ENCODE measurements at places on chromosomes 11 and 22.

- no peaks in the 10 kb centered on the region for H3K27me3 ChIP-seq
- H3K4me3 ChIP-seq = no peak overlapping the region
- no peak for DNase-seq
- H3K4me1 ChIP-seq = peaks cover 27% of the 10 kb centered on the region
- H3K36me3 ChIP-seq = no peaks in the 10 kb centered on the region
Measured at GRCh38 chr11:34595391-34595790, 25.5 kb upstream of the EHF start.

DNA sequence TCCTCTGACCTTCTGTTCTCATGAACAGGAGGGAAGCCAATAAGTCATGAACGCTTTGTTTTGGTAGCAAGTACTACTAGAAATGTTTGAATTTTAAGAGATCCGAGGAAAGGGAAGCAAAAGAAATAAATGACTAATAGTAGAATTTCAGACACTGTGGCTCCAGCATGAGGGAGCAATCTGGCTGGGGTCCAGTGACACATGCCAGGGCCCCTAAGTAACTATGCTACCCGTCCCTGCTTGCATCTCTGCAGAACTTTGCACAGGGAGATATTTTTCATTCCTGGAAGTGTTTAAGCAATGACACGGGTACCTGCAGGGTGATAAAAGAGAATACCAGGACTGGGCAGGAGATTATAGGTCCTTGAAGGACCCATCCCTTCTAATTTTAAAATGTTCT lies 7.3 kb upstream of the ADAMTS8 start:
- no peaks in the 10 kb centered on the region for H3K36me3 ChIP-seq
- no peak overlapping the region for H3K27ac ChIP-seq
- H3K4me1 ChIP-seq = no peaks in the 10 kb centered on the region
- no peaks in the 10 kb centered on the region for H3K27me3 ChIP-seq
- DNase-seq = no peak
- H3K4me3 ChIP-seq = no peak overlapping the region

GRCh38 chr11:93234602-93235207 lies 36.9 kb upstream of the SLC36A4 start:
- H3K36me3 ChIP-seq = no peaks in the 10 kb centered on the region
- DNase-seq = peak; percentile 86
- H3K4me3 ChIP-seq = no peak overlapping the region
- no peaks in the 10 kb centered on the region for H3K4me1 ChIP-seq

DNA sequence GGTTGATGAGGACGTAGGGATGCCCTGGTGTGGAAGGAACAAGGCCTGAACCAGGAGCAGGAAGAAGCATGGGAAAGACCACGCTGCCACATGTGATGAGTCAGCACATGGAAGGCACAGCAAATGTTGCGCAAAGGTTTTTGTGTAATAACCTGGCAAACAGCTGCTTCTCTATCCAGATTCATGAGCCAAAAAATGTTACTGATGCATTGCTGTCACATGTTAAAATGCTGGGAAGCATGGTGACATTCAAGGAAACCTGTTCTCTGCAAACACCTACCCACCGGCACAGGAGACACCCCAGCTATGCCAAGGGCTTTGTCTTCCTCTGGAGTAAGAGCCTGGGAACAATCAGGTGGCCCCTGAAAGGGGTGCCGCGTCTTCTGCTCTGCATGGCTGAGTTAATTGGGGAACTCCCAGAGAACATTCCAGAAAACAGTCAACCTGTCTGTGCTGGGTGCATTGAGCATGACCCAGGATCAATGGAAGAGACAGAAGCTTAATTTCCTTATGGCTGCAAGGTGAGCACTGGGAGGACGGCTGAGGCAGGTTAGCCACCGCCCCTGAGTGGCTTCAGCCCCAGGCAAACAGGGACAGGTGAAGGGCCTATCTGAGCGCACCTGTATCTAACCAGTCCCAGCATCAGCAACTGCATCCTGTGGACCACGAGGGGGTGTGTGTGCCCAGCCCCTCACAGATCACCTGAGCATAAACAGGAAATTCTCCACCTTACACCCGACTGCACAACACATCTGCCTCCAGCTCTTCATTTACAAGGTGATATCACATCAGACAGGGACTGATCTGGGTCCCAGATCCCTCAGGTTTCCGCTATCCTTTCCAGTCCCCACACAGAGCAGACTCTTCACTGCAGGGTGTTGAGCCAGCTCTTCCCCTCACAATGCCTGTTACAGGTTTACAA lies 108.4 kb downstream of the GGTLC2 start:
- DNase-seq = peak; percentile 52
- no peaks in the 10 kb centered on the region for H3K27me3 ChIP-seq
- H3K27ac ChIP-seq = no peak overlapping the region
- no peak overlapping the region for H3K4me3 ChIP-seq
- H3K36me3 ChIP-seq = no peaks in the 10 kb centered on the region
- H3K4me1 ChIP-seq = no peaks in the 10 kb centered on the region

DNA sequence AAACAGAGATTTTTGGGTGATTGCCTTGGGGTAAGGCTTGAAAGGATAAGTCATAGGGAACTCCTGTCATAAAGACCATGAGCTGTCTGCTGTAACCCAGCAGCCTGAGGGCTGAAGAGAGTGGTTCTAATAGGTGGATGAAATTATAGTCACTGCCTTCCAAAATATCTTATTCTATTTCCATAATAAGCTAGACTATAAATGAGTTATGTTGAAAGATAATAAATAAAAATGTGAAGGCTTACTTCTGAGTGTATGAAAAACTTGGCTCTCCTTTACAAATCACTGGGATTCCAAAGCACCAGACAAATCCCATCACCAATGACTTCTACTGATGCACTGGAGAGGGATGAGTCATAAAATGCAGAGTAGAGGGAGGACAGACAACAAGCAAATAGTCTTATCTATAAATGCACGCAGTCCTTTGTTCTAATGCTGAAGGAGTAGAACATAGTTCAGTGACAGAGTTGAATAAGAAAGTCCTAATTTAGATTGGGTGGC lies 775.0 kb upstream of the LRRC4C start:
- no peaks in the 10 kb centered on the region for H3K27me3 ChIP-seq
- no peaks in the 10 kb centered on the region for H3K36me3 ChIP-seq
- no peak for DNase-seq
- no peak overlapping the region for H3K4me3 ChIP-seq

DNA sequence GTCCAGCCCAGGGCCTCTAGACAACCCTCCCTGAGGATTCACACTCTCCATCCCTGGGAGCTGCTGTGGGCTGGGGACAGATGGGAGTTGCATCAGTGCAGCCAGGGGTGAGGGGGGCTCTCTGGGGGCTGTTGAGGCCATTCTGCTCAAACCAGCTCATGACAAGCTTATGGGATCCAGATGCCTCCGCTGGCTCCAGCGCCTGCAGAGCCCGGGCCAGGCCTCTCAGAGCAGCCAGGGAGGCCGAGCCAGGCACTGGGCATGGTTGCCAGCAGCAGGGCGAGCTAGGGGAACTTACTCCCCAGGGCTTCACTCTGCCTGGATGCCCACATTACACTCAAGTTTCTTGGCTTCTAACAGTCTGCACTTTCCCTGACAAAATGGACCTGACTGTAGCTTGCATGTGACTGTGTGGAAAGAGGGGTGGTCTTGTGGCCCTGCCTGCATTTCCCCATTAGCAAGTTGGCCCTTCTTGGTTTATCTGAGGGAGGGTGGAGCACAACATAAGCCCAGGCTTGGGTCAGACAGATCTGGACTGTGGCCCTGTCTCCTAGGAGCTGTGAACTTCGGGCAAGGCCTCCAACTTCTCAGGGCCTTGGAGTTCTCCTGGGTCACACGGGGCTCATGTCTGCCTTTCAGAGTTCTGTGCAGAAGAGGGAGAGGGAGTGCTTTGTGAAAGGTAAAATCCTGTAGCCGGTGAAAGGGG lies 34.5 kb upstream of the CYB5R3 start:
- H3K36me3 ChIP-seq = no peaks in the 10 kb centered on the region
- H3K4me3 ChIP-seq = no peak overlapping the region
- DNase-seq = peak; percentile 80
- no peaks in the 10 kb centered on the region for H3K27me3 ChIP-seq
- H3K27ac ChIP-seq = peak overlapping the region; percentile 27

GRCh38 chr22:31556627-31557203 lies 60.4 kb downstream of the SFI1 start:
- H3K27me3 ChIP-seq = no peaks in the 10 kb centered on the region
- no peak overlapping the region for H3K27ac ChIP-seq
- no peak overlapping the region for H3K4me3 ChIP-seq
- no peak for DNase-seq
- H3K36me3 ChIP-seq = no peaks in the 10 kb centered on the region
- no peaks in the 10 kb centered on the region for H3K4me1 ChIP-seq

DNA sequence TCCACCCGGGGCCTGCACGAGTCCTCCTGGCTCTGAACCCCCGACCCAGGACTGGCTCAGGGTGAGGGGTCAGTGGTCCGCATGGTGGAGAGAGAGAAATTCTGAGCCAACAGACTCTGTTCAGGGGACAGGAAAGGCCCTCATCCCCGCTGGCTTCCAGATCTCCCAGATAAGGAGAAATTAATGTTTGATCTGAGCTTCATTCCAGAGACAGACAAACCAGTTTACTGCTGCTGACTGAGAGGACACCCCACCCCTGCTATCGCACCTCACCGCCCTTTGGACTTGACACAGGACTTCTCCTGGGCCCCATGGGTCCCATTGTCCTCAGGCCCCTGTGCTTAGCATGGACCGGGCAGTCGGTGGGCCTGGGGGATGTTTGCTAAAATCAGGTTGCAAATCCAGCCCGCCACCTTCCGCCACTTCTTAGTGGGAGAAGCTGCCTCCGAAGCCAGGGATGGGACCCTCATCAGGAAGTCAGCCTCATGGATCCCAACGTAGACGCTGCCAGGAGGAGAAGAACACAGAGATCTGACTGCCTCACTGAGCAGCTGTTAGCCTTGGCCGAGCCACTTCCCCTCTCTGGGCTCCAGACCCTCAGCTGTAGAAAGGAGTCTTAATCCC lies 11.2 kb upstream of the UPK3A start:
- H3K4me3 ChIP-seq = no peak overlapping the region
- H3K4me1 ChIP-seq = peaks cover 18% of the 10 kb centered on the region
- no peaks in the 10 kb centered on the region for H3K27me3 ChIP-seq
- no peak overlapping the region for H3K27ac ChIP-seq

DNA sequence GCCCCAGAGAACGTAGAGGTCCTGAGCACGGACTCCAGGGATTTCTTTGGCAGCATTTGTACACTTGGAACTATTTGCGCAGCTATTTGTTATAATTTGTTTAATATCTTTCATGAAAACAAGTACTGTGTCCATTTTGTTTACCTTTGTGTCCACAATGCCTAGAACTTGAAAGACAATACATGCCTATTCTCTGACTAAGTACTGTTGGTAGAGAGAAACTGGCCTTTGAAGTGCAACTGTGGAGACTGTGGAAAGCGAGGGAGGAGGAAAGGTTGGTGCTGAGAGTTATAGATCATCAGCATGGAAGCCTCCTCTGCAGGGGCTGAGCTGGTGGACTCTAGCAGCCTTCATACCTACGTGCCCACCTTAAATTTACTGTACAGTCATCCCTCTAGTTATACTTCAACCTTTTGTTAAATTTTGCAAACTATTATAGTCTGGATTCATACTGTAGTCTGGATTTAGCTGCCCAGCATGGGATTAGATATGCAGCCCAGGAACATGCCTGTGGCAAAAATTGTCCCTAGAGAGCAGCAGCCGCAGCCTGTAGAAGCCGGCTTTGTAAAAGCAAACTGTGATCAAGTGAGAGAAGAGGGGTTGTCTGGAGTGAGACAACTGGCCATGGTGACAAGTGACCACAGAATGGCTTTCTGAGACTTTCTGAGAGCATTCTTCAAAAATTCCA lies 24.2 kb upstream of the YAP1 start:
- H3K4me3 ChIP-seq = no peak overlapping the region
- DNase-seq = no peak
- H3K27ac ChIP-seq = no peak overlapping the region
- no peaks in the 10 kb centered on the region for H3K36me3 ChIP-seq
- no peaks in the 10 kb centered on the region for H3K27me3 ChIP-seq

DNA sequence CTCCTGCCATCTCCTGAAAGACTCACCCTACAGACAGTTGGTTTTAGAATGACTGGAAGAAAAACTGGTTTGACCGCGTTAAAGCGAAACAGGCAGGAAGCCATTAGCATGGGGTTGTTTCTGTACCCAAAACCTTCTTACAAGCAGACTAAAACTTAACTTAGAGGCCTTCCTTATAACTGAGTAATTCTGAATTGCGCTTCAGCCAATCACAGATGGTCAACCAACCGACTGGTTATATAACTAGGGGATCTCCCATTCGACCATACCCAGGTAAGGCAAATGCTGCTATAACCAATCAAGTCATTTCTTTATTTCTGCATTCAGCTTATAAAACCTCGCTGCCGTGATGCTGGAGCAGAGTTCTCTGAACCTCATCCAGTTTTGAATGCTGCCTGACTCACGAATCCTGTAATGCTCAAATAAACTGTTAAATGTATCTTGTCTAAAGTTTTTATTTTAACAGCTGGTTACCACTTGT lies 87.8 kb upstream of the DRD2 start:
- H3K4me3 ChIP-seq = no peak overlapping the region
- H3K36me3 ChIP-seq = no peaks in the 10 kb centered on the region
- DNase-seq = no peak
- no peaks in the 10 kb centered on the region for H3K4me1 ChIP-seq
- no peaks in the 10 kb centered on the region for H3K27me3 ChIP-seq
- H3K27ac ChIP-seq = no peak overlapping the region

GRCh38 chr11:35812828-35813227 lies 131.0 kb upstream of the LDLRAD3 start:
- H3K4me3 ChIP-seq = no peak overlapping the region
- H3K27me3 ChIP-seq = no peaks in the 10 kb centered on the region
- peak overlapping the region; percentile 86 for H3K27ac ChIP-seq

- no peak overlapping the region for H3K27ac ChIP-seq
- H3K27me3 ChIP-seq = no peaks in the 10 kb centered on the region
- H3K4me3 ChIP-seq = no peak overlapping the region
- DNase-seq = peak; percentile 50
- no peaks in the 10 kb centered on the region for H3K4me1 ChIP-seq
Measured at GRCh38 chr11:46305295-46305694, 27.8 kb downstream of the CREB3L1 start.

GRCh38 chr22:36069368-36069767 lies 40.7 kb upstream of the RBFOX2 start:
- H3K4me1 ChIP-seq = no peaks in the 10 kb centered on the region
- no peaks in the 10 kb centered on the region for H3K36me3 ChIP-seq
- H3K27ac ChIP-seq = no peak overlapping the region
- DNase-seq = no peak

DNA sequence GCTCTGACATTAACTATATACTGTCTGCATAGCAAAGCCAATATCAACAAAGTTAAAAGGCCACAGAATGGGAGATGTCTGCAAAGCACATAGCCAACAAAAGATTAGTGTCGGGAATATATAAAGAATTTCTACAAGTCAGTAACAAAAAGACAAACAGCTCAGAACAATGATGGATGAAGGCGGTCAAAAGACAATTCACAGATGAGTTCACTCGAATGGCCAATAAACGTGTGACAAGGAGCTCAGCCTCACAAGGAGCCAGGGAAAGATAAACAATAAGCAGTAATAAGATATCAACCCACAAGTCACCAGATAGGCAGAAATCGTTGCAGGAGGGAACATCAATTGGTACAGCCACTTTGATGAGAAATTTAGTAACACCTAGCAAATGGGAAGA lies 106.0 kb upstream of the ISX start:
- H3K36me3 ChIP-seq = no peaks in the 10 kb centered on the region
- DNase-seq = no peak
- H3K27ac ChIP-seq = no peak overlapping the region
- H3K4me1 ChIP-seq = no peaks in the 10 kb centered on the region

GRCh38 chr22:41532908-41533825 lies 11.1 kb downstream of the POLR3H start:
- no peak overlapping the region for H3K27ac ChIP-seq
- H3K36me3 ChIP-seq = no peaks in the 10 kb centered on the region

Measured in lung (tissue), 17 donors.